ENCODE measurements at places on chromosomes 13 and 19. TPM values are rescaled to one million over a fixed set of nuclear protein-coding genes. Genes with fewer than 3 reads are reported as not detected.

DNA sequence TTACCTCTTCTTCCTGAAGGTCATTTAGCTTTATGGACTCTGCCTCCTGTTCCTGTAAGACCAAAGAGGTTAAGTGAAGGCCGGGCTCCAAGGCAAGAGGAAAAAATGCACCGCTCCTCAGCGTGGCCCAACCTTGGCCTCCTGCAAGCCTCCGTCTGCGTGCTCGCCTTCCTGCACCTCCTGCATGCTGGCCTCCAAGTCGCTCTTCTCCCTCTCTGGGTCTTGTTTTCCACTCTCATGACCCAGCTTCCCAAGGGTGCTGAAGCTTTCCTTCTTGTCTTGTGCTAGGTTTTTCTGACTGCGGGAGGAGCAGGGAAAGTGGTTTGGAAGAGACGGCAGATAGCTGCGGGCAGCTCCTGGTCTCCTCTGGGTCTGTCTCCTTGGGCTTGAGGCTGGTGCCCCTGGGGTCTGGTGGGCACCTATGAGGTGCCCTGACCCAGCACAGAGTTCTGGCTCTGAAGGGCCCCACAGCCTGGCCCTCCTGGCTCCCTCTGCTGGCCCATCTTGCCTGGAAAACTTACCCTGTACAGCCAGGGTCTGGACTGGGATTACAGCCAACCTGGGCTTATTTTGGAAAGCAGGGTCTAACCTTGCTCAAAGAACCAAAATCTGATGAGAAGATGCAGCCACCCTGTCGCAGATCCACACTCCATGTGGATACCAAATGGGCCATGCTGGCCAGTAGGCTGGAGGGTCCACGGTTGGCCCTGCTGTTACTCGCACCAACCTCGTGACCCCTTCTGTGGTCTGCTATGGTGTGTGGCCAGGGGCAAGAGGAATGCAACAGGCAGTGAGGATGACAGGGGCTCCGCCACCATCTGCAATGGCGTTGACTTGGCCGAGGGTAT lies 5.2 kb downstream of the C13orf46 start:
- DNase-seq = no peak

Gene AMER2
- not detected for total RNA-seq

DNA sequence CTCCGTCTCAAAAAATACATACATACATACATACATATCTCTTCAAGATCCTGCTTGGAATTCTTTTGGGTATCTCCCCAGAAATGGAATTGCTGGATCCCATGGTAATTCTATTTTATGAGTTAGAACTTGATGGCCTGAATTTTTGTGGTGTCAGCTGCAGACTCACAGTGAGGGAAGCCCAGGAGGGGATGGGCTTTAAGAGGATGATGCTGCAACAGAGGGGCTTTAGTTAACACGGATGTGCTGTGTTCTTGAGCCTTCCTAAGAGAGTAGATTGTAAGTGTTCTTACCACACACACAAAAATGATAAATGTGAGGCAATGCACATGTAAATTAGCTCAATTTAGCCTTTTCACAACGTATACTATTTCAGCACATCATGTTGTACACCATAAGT lies 31.8 kb downstream of the CACNG6 start:
- no peak for DNase-seq

- no peak for DNase-seq
Measured at GRCh38 chr13:43758834-43759233, 27.9 kb downstream of the ENOX1 start.

- no peak for DNase-seq
Measured at GRCh38 chr13:46905249-46905648, 8.4 kb upstream of the HTR2A start.
